Fibroblast of skin of left quadriceps (primary cell): ENCODE measurements at places on chromosomes 7 and 10.

- DNase-seq: no peak
Measured at GRCh38 chr10:108690530-108690929, 1232.8 kb downstream of the XPNPEP1 start.

DNA sequence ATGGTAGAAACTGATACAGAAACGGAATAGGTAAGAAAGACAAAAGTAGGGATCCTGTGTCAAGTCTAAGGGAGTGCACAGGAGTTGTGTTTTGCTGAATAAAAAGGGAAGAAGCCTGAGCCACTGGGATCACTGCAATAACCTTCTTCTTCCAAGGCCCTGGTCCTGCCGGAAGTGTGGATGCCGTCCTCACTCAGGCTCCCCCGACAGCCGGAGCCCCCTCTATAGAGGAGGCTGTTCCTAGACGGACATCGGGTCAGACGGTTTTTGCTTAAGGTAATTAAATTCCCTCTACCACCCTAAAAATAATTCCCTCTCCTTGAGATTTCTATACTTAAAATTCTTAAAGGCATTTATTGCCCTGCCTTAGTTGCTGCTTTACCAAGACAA lies 566.9 kb downstream of the PTPRN2 start:
- no peak for DNase-seq

DNA sequence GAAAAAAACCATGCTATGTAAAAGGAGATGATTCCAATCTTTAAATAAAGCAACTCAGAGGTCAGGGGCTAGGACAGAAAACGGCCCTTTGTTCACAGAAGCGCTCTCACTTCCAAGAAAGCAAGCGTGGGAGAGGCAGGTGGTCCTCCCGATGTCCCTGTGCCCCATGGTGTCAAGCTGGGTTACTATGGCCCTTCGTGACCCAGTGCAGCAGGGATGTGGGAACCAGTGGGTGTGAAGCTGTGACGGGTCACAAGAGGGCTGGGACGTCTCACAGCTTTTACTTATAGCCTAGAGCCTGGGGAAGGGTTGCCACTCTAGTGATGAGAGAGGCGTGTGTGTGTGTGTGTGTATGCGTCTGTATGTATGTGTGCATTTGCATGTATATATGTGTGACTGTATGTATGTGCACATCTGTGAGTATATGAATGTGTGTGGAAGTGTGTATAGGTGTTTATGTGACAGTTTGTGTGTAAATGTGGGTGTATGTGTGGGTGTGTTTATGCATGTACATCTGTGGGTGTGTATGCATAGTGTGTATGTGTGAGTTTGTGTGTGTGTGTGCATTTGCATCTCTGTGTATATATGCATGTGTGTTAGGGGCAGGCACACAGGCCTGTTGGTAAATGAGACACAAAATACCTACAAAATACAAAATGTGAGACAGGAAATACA lies 25.2 kb downstream of the HTRA1 start:
- DNase-seq: no peak

DNA sequence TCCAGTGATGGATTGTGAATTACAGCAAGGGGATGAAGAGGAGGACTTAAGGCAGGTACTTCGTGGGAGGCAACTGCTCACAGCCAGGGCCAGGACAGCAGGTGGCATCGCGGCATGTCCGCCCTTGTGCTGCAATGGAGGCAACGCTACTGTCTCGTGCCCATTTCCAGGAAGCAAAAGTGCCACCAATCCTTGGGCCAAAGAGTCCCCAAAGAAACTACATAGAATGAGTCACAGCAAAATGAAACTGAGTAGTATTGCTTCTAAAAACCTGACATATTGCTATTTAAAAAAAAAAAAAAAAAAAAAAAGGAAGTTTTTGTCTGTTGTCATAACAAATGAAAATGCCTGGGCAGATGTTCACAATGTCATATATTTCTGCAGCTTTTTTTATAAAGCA lies 46.6 kb downstream of the RSU1 start:
- no peak for DNase-seq

- no peak for DNase-seq
Measured at GRCh38 chr10:113047605-113047962, 97.5 kb downstream of the TCF7L2 start.

DNA sequence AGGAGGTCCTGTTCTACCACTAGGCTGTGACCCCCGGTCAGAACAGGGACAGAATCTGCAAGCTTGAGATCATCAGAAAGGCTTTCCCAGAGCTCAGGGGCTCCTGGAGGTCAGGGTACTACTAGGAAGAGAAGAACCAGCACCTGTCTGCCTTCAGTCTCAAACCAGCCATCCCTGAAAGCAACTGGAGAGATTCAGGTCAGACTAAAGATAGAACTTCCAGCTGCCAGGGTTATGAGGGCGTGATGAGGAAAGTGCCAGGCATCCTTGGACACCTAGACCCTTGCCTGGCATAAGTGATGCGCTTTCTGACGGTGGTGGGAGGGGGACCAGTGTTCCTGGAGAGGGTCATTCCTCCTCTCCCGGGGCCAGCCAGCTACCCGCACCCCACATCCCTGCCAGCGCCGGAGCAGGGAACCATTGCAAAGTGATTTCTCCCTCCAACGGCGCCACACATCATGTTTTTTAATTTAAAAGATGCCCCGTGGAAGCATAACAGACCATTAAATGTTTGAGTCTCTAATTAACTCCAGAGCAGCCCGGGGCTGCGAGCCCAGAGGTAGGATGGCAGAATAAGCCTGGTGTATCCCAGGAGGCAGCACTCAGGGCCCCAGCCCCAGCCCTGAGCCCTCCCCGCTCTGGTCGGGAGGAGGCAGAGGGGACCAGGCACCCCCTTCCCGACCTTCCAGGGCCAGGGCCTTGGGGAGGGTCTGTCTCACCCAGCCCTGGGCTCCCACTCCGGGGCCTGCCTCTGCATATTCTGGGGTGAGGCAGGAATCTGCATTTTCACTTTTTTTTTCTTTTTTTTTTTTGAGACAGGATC lies 64.0 kb downstream of the ELFN1 start:
- DNase-seq: no peak

DNA sequence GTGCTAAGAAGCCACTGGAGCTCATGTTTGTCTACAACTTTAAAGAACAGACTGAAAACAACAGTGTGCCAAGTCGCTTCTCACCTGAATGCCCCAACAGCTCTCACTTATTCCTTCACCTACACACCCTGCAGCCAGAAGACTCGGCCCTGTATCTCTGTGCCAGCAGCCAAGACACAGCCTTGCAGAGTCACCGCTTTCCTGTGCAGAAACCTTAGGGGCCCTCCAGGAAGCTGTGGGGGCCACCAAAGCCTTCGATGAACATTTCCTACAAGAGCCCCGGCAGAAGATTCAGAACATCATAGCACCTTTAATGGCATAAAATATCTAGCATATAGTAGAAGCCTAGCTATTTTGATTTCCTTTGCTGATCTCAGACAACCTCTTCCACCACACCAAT lies 88.0 kb upstream of the PRSS58 start:
- DNase-seq: no peak

- no peak for DNase-seq
Measured at GRCh38 chr7:91800389-91800788, 80.1 kb downstream of the MTERF1 start.

GRCh38 chr10:2660276-2660675 lies 407.1 kb upstream of the PFKP start:
- DNase-seq: no peak

DNA sequence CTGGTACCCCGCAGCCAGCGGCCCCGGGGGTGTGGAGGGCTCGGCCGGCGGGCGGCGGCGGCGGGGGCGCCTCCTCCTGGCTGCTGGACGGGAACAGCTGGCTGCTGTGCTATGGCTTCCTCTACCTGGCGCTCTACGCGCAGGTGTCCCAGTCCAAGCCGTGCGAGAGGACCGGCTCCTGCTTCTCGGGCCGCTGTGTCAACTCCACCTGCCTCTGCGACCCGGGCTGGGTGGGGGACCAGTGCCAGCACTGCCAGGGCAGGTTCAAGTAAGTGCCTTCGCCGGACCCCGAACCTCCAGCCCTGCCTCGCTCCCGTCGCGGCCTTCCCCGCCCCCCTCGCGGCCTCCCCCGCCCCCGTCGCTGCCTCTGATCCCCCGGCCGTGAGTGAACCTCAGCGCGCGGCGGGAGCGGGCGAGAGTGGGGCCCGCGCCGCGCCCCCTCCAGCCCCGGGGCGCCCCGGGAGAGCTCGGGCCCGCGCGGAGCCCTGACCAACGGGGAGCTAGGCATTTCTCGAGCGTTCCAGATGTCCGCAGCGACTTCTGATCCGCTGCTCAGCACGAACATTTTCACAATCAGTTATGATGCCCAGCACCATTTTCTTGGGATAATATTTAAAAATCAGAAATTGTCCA lies 727 bp downstream of the ATRNL1 start:
- no peak for DNase-seq

DNA sequence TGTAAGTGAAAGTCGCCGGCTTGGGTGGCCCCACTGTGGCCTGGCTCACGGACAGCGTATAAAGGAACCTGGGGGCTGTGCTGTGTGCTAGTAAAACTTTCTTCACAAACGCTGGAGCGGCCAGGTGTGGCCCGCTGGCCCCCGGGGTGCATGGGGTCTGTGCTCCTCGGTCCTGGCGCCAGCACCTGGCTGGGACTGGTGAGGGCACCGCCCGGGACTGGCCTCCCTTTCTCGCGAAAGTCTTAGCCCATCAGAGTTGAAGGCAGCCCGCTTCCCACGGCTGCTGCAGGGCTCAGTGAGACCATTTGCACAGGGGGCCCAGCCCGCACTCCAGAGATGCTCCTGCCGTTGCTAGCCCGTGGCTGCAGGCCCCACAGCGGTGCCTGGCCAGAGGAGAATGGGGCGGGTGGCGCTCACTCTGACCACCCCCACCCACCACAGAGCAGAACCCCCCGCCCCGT lies 5.8 kb downstream of the PWWP2B start:
- no peak for DNase-seq

GRCh38 chr7:143485094-143485493 lies 7.4 kb downstream of the TAS2R41 start:
- DNase-seq: no peak

DNA sequence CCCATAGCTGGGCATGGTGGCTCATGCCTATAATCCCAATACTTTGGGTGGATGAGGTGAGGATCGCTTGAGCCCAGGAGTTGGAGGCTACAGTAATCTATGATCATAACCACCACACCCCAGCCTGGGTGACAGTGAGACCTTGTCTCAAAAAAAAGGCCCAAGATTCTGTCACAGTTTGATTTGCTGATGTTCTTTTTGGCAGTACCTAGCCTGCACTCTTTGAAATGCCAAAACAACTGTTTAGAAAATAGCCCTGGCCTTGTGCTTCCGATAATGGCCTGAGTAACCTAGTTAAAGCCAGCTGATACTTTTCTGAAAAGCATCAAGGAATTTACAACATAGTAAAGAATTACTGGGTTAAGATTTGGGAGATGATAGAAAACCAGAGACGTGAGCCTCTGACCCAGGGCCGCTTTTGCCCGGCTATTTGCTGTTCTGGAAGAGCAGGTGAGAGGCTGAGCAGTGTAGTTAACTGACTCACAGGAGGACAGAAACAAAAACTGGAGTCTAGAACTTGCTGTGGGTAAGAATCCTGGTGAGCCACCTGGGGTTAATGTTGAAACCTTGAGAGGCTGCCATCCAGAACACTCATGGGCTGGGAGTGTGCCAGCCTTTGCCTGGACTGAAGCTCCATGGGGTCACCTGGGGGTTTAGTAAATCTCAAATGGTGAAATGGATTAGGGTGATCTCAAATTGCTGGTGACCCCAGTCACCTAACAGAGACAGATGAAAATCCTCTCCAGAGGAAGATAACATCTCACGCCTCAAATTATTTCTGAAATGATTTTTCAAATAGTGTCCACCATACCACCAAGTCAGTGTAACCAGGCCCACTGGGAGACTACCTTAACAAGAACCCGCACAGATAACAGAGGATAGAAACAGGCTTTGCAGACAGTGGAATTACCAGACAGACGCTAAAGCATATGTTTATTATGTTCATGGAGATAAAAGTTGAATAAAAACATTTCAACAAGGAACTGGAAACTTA lies 51.8 kb downstream of the GALNT11 start:
- no peak for DNase-seq
